ENCODE measurements at places on chromosomes 1 and 21.

- no peaks in the 10 kb centered on the region for H3K27me3 ChIP-seq
- H3K4me3 ChIP-seq = peak overlapping the region; percentile 38
- no peaks in the 10 kb centered on the region for H3K36me3 ChIP-seq
- no peaks in the 10 kb centered on the region for H3K4me1 ChIP-seq
- DNase-seq = peak; percentile 27
- peak overlapping the region; percentile 19 for H3K27ac ChIP-seq
Measured at GRCh38 chr21:36981049-36981391, 14.6 kb upstream of the HLCS start.

DNA sequence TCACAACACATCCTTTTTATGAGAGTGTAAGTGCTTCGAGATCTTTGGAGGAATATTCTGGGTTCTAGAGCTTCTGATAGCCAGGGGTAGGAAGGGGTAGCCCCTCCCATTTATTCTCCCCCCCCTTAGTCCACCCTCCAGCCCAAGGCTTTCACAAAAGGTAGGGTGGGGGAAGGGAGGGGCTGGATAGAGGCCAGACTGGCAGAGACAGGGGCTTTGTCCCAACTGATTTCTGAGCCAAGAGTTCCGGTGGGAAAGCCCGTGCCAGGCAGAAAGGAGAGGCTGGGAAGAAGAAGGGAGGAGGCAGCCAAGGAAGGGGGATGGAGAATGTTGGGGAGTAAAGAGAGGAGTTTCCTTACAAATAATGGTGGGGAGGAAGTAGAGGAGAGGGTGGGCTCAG, 3.1 kb downstream of the BCAN start:
- H3K4me1 ChIP-seq = no peaks in the 10 kb centered on the region
- H3K36me3 ChIP-seq = no peaks in the 10 kb centered on the region
- no peak overlapping the region for H3K27ac ChIP-seq
- no peak overlapping the region for H3K4me3 ChIP-seq
- peaks cover 18% of the 10 kb centered on the region for H3K27me3 ChIP-seq

DNA sequence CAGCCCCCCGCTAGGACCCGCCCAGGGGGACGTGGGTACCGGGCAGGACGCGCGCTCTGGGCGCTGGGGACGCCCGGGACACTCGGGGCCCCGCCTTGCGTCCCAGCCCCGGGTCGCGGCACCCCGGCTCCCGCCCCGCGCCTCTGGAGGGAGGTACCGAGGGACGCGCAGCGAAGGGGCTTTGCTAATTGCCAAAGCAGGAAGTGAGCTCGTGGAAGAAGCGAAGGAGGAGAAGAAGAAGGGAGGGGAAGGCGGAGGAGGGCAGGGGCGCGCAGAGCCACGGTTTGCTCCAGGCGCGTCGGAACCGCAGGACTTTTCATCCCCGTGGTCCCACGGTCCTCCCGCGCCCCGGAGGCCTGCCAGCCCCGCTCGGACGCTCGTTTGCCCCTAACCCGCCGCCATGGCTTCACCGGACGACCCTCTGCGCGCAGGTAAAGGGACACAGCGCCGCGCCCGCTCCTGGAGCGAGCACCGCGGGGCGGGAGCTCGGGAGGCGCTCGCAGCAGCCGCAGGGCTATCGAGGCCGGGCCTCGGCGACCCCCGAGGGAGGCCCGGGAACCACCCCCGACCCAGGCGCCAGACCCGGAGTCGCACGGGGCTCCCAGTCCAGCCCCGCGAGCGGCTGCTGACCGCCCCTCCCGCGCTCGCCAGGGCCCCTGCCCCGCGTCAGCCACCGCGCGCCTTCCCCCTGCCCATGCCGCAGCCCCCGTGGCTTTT, 1.3 kb downstream of the EDARADD start:
- DNase-seq = no peak
- H3K27ac ChIP-seq = no peak overlapping the region
- H3K4me1 ChIP-seq = peaks cover 3% of the 10 kb centered on the region
- H3K36me3 ChIP-seq = no peaks in the 10 kb centered on the region
- H3K4me3 ChIP-seq = peak overlapping the region; percentile 70

- no peak for DNase-seq
- no peak overlapping the region for H3K4me3 ChIP-seq
- no peaks in the 10 kb centered on the region for H3K36me3 ChIP-seq
Measured at GRCh38 chr1:2591581-2592261, 5.1 kb downstream of the PRXL2B start.
